ENCODE measurements at places on chromosomes 1 and 21.

DNA sequence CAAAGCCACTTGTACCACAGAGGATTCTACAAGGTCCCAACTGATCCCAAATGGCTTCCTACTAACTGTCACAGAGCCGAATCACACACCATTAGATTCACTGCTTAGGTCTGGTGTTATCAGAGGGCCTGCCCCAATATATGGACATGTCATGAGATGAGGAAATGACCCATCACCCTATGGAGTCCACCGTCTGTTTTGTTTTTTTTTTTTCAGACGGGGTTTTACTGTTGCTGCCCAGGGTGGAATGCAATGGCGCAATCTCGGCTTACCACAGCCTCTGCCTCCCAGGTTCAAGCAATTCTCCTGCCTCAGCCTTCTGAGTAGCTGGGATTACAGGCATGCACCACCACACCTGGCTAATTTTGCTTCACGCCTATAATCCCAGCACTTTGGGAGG, 83.8 kb upstream of the ETS2 start:
- no peak for DNase-seq

DNA sequence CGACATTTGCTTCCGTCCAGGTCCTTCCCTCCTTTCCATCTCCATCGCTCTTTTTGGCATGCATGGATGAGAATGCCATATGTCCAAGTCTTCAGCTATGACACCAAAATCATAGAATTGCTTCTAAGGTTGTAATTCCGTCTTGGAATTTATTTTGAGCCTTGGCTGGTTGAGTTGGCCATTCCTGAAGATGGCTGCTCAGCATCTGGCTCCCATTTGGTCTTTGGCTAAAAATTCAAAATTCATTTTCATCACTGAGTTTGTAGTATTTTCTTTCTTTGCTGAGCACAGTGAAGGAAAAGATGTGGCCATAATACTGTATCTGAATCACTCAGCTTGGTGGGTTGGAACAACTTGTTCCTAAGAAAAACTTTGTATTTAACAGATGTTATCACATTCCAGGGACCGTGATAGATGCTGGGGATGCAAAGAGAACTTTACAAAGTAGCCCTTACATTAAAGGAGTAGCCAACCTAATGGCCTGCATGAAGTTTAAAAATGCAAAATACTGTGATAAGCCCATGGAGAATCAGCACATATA, 15.6 kb downstream of the JUN start:
- DNase-seq = no peak

- DNase-seq = peak; percentile 44
Observed at GRCh38 chr1:6205849-6206519, at the start of gene RNF207. Gene RNF207, plus strand, starts transcription at chr1:6206119. Its CDS starts 417 bp downstream, at chr1:6206536.

- DNase-seq = no peak
Observed at GRCh38 chr1:67769633-67770256, 63.5 kb downstream of the GNG12 start.

- DNase-seq = no peak
Observed at GRCh38 chr1:165815725-165816124, 11.7 kb upstream of the UCK2 start.
